ENCODE measurements at places on chromosomes 1 and 21.

GRCh38 chr1:28602536-28603439 lies 10.7 kb downstream of the RAB42 start:
- no peak for DNase-seq

- no peak for DNase-seq
Observed at GRCh38 chr1:180988253-180988752, 34.4 kb downstream of the STX6 start.

- no peak for DNase-seq
Observed at GRCh38 chr1:119603695-119604094, 44.4 kb downstream of the ZNF697 start.

- no peak for DNase-seq
Observed at GRCh38 chr1:152190589-152190988, 31.6 kb upstream of the RPTN start.

- DNase-seq, result no peak
Observed at GRCh38 chr1:15577691-15578090, 7.2 kb downstream of the AGMAT start.

- DNase-seq, result no peak
Observed at GRCh38 chr1:183212870-183213269, 26.8 kb downstream of the LAMC2 start.
